Right ventricle myocardium inferior (tissue), 1 donor: ENCODE measurements at places on chromosomes 12 and 14. TPM values are rescaled to one million over a fixed set of nuclear protein-coding genes. Genes with fewer than 3 reads are reported as not detected.

DNA sequence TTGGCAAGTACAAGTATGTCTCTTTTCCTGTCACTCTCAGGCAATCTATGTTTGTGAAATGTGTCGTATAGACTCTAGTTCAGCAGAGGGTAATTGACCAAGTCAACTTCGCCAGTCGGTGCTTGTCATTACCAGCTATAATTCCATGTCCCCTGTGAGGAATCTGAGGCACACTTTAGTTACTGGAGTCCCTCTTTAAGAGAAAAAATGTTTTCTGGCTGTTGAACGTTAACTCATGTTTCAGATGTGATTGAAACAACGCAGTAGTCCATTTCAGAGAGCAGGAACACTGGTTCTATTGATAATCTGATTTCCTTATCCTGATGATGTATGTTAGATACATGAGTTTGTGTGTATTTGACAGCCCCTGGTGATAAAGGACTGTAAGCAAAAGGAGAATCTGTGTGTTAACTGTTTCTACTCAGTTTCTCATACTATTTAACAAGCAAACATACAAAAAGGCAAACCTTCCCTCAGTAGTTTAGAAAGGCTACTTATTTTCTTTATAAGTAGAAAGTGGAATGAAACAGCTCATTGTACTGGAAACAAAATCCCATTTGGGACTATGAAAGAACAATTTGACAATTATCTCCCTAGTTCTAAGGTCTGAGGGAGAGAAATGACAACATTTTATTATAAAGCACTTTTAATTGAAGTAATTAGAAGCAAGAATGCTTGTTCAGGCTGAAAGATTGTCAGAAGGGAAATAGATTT lies 161.1 kb upstream of the TRHDE start:
- no peak for DNase-seq

DNA sequence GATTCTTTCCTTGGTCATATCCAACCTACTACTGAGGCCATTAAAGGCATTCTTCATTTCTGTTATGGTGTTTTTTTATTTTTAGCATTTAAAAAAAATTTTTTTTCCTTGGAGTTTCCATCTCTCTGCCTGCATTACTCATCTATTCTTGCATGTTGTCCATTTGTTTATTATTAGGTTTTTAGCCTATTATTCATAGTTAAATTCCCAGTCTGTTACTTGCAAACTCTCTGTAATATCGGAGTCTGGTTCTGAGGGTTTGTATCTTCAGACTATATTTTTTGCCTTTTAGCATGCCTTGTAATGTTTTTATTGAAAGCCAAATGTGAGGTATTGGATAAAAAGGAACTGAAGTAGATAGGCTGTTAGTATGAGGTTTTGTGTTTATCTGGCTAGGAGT lies 284.3 kb downstream of the FUT8 start:
- DNase-seq = no peak

SLC17A8 gene
- not detected for total RNA-seq

ZNF664 gene
- 86.6 TPM for total RNA-seq

CDCA3 gene
- 1.2 TPM for total RNA-seq

TIGAR gene
- total RNA-seq = 16.5 TPM
